ENCODE measurements at places on chromosomes 7 and 10. TPM values are rescaled to one million over a fixed set of nuclear protein-coding genes. Genes with fewer than 3 reads are reported as not detected.
A peak's percentile ranks its signal among the peaks of the same experiment; 100 is the strongest.

- no peak for ATAC-seq
These were observed 418.9 kb downstream of the ZNF716 start for GRCh38 chr7:57868771-57869483.

- no peak for ATAC-seq
These were observed 63.9 kb downstream of the PPP1R9A start for GRCh38 chr7:94971051-94971867.

GRCh38 chr7:147432079-147432478 lies 1158.5 kb upstream of the C7orf33 start:
- no peak for ATAC-seq

DNA sequence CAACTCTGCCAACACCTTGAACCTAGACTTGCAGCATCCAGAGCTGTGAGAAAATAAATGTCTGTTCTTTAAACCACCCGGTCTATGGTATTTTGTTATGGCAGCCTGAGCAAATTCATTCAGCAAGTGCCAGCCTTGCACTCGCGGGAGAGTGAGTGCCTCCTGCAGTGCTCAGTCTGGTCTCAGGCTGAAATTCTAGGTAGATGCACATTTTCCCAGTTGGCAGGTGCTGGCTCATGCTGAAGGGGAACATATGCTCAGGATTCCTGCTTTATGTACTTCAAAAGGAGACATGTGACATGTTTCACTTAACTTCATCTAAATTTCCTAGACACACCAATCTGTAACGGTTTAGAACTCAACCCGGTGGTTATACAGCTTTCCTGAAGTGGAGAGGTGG lies 170.8 kb downstream of the MGMT start:
- no peak for ATAC-seq

DNA sequence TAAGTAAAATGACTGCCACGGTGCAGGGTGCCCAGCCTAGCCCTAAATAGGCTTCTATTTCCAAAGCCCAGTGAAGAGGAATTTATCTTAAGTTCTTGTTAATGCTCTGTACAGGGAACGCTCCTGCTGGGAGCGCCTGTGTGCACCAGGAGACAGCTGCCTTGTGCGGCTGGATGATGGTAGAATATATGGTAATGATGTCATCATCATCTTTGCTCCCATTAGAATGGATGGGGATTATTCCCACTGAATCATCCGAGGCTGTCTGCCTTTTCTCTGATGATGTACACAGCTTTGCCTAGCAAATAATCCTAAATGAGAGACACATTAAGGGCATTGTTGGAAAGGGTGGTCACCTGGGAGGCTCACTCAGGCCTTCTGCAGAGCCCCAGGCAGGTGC lies 928.1 kb downstream of the CCSER2 start:
- no peak for ATAC-seq

DNA sequence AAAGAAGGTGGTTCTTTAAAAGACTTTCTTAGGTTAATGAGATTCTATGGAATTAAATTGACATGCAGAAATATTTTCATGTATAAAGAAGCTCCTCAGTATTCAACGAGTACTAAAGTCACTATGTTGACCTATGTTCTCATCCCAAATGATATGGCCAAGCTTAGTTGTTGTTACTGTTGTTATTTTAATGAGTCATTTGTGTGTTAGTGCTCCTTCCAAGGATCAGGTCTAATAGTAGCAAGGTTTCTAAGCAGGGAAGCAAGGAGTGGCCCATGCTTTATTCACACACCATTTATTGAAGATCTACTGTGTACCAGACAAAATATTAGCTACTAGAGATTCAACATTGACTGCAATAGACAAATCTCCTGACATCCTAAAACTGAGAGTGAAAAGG lies 41.9 kb downstream of the LRRN3 start:
- ATAC-seq: no peak

GRCh38 chr7:51045319-51046102 lies 262.8 kb upstream of the GRB10 start:
- peak; percentile 83 for ATAC-seq

GRCh38 chr7:126843883-126844282 lies 408.9 kb downstream of the GRM8 start:
- ATAC-seq: no peak

- ATAC-seq: peak; percentile 85
These were observed 39.5 kb downstream of the ZNF117 start for GRCh38 chr7:64951250-64951848.

GRCh38 chr10:33248638-33249037 lies 85.8 kb downstream of the NRP1 start:
- ATAC-seq: peak; percentile 45

- ATAC-seq: no peak
These were observed 1254.9 kb upstream of the LRRN3 start for GRCh38 chr7:109836016-109836415.

GRCh38 chr7:74587435-74588126 lies 69.9 kb upstream of the GTF2I start:
- ATAC-seq: peak; percentile 90

DNA sequence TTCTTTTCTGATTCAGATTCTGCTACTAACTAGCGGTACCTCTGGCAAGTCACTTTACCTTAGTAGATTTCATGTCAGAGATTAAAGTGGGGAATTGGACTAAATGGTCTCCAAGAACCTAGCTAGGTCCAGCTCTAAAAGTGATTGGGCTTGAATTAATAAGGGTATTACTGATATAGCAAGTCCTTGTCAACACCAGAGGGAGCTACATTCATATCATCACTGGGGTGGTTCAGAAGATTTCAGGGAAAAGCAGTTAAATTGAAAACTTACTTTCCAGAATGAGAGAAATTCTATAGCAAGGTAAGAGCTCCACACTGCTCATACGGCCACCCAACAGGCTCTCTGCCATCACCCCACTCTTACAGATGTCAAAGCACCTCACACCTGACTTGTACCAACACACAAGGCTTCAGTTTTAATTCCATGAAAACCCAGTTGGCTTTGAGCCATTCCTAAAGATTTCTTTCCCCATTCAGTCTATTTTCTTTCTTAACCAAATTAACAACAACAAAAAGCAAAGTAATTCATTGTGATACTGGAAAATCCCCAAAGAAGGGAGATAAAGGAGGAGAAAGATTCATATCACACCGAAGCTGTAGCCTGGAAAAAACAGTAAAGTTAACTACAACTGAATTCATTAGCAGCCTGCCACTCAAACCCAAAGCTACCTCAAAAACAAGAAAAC lies 38.0 kb upstream of the SPOCK2 start:
- no peak for ATAC-seq

DNA sequence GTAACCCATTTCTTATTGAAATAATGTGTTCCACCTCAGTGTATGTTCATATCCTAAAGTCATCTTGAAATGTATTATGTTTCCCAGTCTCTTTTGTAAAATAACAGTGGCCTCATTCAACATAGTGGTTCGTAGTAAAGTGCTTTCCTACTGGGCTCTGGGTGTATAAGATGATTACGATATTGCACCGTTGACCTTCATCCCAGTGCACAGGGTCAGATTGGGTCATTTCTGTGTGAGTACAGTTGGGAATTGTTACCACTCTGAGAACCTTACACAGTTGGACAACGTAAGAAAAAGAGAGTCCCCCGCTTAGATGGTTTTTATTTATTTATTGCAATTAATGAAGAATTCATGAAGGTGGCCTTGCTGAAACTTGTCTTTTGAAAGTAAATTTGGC lies 135.6 kb downstream of the CHN2 start:
- ATAC-seq: no peak

DNA sequence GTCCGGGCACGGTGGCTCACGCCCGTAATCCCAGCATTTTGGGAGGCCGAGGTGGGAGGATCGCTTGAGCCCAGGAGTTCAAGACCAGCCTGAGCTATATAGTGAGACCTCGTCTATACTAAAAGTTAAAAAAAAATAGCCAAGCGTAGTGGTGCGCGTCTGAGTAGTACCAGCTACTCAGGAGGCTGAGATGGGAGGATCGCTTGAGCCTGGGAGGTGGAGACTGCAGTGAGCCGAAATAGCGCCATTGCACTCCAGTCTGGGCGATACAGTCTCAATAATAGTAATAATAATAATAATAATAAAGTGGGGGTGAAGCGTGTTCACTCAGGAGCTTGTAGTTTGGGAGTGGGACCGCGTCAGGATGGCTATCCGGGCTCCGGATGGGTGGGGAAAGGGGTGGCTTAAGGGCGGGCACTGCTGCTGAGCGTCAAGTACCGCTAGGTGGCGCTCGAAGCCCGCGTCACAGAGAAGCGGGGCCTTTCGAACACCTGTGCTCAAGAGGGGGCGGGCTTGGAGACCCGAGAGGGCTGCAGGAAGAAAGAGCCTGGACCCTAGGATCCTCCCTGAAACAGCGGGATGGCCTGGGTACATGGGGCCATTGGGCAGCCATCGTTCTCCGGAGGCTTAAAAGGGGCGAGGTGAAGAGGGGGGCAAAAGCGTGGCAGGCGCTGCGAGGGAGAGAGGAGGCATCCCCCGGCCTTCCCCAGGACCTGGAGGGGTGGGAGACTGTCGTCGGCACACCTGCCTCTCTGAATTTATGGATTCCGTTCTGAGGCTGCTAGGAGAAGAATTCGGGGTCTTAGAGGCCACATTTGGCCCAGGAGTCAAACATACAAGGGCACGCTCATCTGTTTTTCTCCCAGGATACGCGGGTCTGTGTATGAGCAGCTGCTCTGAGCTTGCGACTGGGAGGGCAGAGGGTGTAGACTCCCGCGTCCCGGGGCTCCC lies 14.5 kb downstream of the LBX1 start:
- ATAC-seq: peak; percentile 59

DNA sequence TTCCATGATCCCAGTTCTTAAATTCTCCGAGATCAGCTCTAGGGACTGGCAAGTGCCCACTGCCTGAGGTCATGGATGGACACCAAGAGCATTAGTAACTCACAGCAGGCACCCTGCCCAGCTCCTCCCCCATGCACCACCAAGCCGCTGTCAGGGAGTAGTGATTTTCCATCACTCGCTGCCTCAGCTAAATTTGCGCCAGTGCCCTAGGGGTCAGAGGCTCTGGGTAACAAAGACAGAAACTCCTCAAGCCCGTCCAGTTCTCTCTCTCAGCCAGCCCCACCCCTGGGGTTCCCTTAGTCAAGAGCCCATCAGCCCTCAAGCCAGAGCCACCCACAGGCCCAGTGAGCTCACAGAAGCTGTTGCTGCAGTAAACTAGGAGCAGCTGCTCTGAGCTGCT lies 30.0 kb downstream of the PAX2 start:
- ATAC-seq: no peak

- no peak for ATAC-seq
These were observed 500.5 kb upstream of the LRRN3 start for GRCh38 chr7:110590415-110590814.

DNA sequence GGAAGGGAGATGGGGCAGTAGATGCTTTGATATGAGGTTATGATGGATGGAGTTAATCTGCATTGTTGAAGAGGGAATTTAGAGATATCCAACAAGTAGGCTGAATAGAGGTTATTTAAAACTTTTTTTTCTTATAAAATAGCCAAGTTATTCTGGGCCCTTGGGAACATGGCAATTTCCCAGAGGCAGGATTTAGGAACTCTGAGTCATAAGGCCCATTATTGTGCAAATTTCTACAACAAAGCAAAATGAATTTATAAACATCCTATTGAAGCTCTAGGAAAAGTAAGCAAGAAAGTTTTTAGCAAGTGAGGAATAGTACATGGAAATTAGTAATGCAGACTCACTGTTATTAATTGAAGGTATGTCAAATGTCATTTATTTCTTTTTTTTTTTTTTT lies 160.9 kb upstream of the NPY start:
- ATAC-seq: no peak

DNA sequence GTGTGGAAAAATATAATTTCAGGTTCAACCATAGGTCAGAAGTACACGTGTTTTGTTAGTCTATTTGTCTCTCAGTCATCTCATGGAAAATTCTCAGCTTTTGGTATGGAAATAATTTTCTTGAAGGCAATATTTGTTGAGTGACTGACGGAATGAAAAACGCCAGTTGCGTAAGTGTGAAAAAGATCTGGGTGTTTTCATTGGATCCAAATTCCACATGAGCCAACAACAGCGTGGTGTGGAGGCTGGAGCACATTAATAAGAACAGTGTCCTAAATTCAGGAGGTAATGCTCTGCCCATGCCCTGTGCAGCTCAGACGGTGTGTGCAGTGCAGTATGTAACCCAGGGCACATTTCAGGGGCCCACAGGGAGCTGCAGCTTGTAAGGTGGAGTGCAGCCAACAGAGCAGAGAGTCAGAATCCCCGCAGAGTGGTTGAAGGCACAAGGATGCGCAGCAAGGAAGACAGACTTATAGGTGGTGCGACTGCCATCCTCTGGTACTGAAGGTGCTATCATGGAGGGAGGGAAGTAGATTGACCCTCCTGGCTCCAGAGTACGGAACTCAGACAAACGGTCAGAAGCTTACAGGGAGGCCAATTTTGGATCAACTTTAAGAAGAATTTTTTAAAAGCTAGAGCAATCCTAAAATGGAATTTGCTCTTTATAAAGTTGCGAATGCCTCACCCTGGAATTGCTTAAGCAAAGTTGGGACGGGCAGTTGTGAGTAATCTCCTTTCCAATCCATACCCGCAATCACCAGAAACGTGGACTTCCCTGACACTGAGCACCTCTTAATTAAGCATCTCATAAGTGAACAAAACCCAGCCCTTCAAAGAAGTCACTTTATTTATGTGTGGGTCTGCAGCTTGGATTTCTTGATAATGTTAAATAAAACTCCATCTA lies 38.0 kb downstream of the EGFR start:
- ATAC-seq: peak; percentile 30

- ATAC-seq: no peak
These were observed 700.5 kb downstream of the GRID1 start for GRCh38 chr10:85666102-85666501.

DNA sequence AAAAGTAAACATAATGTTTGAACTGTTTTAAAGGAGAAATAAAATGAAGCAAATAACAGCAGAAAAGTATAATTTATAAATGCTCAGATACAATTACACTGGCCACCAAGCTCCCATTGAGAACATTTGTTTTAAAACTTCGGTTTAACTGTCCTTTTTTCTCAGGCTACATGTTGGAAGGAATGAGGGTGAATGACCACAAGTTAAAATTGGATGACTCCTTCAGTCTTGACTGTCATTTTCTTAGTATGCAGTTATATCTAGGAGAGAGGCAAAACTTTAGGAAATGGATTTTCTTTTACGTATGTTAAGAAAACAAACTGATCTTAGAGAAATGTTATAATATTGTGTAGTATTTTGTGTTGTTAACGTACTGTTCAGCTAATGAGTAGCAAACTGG lies 5.0 kb downstream of the TRIM24 start:
- no peak for ATAC-seq

GRCh38 chr10:91006752-91007346 lies 86.0 kb upstream of the ANKRD1 start:
- ATAC-seq: no peak

- ATAC-seq: no peak
These were observed 36.9 kb downstream of the ZPBP start for GRCh38 chr7:50056131-50056530.

- ATAC-seq: peak; percentile 18
These were observed 178.4 kb downstream of the ARHGAP12 start for GRCh38 chr10:31749981-31750840.

- ATAC-seq: no peak
These were observed 126.6 kb downstream of the TRRAP start for GRCh38 chr7:99004781-99005500.

Gene GPRIN2
- 4.5 TPM for total RNA-seq

Gene ITPRID1
- total RNA-seq: 0.28 TPM

Gene OR2A5
- total RNA-seq: not detected

Gene ODAD2
- total RNA-seq: 0.16 TPM

Gene AGAP4
- total RNA-seq: 8.1 TPM

Gene USP54
- total RNA-seq: 44.8 TPM

Gene C10orf67
- 0.08 TPM for total RNA-seq

Gene CEP55
- 17.8 TPM for total RNA-seq

Gene VWC2
- 0.04 TPM for total RNA-seq

Gene CCDC172
- total RNA-seq: not detected

Gene WIPF3
- 1.2 TPM for total RNA-seq

Gene POLR2J2
- total RNA-seq: 3.3 TPM

Gene GPR26
- not detected for total RNA-seq

Measured in esophagus mucosa (tissue), 1 donor.